ENCODE measurements at places on chromosomes 13 and 19.

- no peak for DNase-seq
Measured at GRCh38 chr19:49157445-49158224, at the start of gene TRPM4. Gene TRPM4 (plus strand): TSS chr19:49157792. CDS start chr19:49157867, 75 bp downstream.

DNA sequence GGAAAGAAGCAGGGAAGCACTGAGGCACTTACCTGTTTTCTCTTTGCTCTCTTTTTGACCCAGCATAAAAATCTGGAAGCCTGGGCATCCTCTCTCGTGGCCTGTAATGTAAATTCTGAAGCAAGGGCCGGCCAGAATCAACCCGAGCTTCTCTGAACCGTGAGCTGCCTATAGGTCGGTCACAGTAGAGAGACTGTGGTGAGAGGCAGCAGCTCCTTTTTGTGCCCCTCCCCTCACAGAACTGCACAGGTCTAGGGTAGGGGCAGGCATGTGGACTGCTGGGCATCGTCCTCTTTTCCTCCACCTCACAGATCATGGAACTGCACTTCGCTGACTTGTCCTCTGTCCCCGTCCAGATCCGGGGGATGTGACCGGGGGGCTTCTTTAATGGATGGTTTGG lies 12.5 kb downstream of the FAM124A start:
- no peak for DNase-seq

DNA sequence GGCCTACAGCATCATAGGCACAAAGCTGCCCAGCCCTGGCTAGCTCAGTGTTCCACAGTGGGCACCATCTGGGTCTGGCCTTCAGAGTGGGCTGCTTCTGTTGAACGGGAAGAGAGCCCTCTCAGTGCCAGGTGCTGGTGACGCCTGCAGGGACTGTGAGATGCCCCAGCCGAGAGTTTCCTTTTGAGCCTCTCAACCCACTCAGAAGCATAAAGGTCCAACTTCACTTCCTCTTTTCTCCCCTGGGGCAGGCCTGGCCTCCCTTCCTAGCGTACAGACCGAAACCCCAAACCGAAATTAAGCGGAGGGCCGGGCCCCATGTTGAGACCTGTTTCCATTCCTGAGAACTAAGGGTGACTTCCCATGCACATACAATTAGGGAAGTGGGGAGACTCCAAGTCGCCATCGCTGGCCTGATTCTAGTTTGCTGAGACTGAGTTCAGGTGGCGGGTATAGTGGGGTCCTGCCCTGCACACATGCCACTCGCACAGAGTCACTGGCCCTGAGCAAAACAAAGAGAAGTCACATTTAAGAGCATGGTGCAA lies 6.9 kb downstream of the RAB8A start:
- DNase-seq = no peak

GRCh38 chr19:54916822-54917221 lies 10.9 kb downstream of the NCR1 start:
- no peak for DNase-seq

All from HS-5 (cell line).